ENCODE measurements at places on chromosomes 3 and 15.

GRCh38 chr3:57961177-57961827, 46.9 kb upstream of the FLNB start:
- H3K27me3 ChIP-seq = no peaks in the 10 kb centered on the region
- no peak overlapping the region for H3K27ac ChIP-seq
- H3K4me1 ChIP-seq = peaks cover 11% of the 10 kb centered on the region
- DNase-seq = no peak
- no peaks in the 10 kb centered on the region for H3K36me3 ChIP-seq

DNA sequence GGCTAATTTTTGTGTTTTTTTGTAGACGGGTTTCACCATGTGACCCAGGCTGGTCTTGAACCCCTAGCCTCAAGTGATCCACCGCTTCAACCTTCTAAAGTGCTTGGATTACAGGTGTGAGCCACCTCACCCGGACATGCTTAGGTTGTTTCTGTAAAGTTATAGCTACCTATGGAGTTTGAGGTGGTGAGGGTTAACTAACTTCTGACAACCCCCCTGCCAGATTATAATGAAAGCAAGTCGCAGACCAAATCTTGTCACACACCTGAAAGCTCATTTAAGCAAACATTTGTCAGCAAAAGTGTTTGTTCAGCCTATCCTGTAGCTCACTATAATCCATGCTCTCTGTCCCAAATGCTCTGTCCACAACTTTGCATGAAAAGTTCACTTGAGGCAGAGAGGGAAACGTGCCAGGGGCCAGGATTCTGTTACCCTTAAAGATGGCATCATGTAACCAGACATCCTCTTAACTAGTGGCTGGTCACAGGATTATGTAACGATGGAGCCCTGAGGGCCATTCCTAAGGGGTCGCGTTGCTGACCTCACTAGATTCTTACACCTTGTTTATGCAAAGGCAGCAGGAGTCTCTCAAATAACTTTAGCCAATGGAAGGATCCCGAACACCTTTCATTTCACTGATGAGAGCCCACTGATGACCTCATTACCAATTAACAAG, 24.1 kb upstream of the SENP5 start:
- no peak overlapping the region for H3K4me3 ChIP-seq
- H3K27ac ChIP-seq = no peak overlapping the region
- no peak for DNase-seq
- no peaks in the 10 kb centered on the region for H3K27me3 ChIP-seq
- H3K4me1 ChIP-seq = no peaks in the 10 kb centered on the region

DNA sequence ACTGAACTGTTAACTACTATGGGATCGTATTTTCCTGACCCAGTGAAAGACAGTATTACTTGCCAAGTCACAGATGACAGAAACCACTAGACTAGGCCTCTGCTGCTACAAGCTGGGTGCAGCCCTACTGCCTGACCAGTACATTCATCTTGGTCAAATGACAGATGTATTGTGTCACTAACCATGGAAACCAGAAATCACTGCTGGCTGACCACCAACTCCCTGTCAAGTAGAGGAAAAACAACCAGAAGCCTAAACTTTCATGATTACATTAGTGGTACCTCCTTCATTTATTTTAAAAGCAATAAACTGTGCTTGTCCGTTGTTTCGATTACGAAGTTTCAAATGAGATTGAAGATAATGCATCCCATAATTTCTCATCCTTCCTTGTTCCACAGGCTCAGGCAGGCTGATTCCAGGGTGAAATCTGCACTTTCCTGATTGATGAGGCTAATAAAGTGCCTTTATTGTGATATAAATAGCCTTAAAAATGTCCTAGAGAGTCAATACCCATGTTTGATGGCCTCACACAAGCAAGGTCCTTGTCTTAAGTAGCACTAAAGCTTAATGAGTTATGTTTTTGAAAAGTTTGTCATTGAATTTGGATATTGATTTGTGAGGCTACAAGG, 309.7 kb downstream of the LSAMP start:
- no peak for DNase-seq
- no peak overlapping the region for H3K4me3 ChIP-seq
- no peak overlapping the region for H3K27ac ChIP-seq
- H3K27me3 ChIP-seq = no peaks in the 10 kb centered on the region
- no peaks in the 10 kb centered on the region for H3K36me3 ChIP-seq
- no peaks in the 10 kb centered on the region for H3K4me1 ChIP-seq

- H3K36me3 ChIP-seq = no peaks in the 10 kb centered on the region
- H3K4me1 ChIP-seq = no peaks in the 10 kb centered on the region
- H3K27me3 ChIP-seq = no peaks in the 10 kb centered on the region
- H3K4me3 ChIP-seq = no peak overlapping the region
- DNase-seq = no peak
- no peak overlapping the region for H3K27ac ChIP-seq
Measured at GRCh38 chr3:42820746-42821051, 11.5 kb downstream of the ACKR2 start.

- peaks cover 42% of the 10 kb centered on the region for H3K27me3 ChIP-seq
- H3K27ac ChIP-seq = no peak overlapping the region
- no peak for DNase-seq
- no peak overlapping the region for H3K4me3 ChIP-seq
Measured at GRCh38 chr15:67836955-67837354, 2.9 kb downstream of the RNU6-1 start.

DNA sequence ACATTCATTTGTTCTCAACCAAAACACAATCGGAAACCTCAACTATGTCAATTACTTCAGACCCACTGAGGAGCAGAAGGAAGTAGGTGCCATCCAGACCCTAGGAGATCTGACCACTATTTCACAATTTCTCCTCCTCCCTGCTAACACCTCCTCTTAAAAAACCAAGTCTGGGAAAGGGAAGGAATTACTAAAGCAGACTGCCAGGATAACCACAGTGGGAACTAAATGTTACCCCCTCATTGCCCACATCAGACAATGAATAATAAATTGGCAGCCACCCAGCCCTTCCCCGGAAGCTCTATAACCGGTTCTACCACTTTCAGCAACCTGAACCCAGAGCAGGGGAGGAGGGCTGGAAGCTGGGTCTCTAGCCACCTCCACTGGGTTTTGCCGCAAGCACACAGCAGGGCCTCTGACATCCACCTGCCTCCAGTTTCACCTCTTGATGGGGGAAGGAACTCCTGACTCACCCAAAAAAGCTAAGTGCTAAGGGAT, 17.6 kb downstream of the C15orf62 start:
- no peaks in the 10 kb centered on the region for H3K27me3 ChIP-seq
- peaks cover 33% of the 10 kb centered on the region for H3K4me1 ChIP-seq
- DNase-seq = peak; percentile 83
- peak overlapping the region; percentile 50 for H3K27ac ChIP-seq

DNA sequence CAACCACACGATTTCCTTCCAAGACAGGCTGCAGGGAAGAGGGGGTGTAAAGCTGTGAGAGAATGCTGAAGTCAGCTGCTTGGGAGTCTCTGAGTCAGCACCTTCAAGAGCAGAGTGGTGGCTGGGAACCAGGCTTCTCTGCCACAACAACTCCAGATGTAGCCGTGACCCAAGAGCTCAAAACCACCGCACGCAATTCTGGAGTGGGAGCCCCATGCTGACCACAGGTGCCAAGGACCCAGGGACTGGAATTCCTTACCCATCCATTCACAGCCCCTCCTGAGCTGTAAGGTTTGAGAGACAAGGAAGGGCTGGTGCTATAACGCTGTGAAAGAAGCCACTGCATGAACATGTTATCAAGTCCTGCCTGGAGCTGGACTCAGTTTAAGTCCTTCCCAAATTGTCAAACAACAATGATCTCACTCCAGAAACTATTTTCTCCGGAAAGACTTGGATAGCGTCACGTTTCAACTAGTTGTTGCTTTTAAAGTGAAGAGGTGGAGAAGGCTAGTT, 61.4 kb downstream of the UMPS start:
- no peak for DNase-seq
- no peak overlapping the region for H3K4me3 ChIP-seq
- no peak overlapping the region for H3K27ac ChIP-seq
- no peaks in the 10 kb centered on the region for H3K27me3 ChIP-seq

DNA sequence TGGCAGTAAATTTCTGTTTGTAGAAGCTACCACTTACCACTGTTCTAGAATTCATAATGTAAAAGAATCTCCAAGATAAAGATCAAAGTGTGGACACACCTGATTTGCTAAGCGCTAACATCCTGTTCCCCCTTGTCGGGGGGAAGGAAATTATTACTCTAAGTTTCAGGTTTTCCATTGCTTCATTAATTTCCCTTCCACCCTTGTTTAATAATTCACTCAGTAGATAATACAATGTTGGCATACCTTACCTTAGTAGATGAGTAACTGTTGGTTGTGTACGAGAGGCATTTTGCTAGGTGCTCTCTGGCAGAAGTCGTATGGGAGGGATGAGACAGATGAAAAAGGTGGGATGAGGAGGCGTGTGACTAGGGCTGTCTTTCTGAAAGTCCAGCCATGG, 641.2 kb upstream of the ARRDC4 start:
- no peaks in the 10 kb centered on the region for H3K4me1 ChIP-seq
- H3K4me3 ChIP-seq = no peak overlapping the region
- no peak for DNase-seq
- H3K36me3 ChIP-seq = no peaks in the 10 kb centered on the region

- H3K27me3 ChIP-seq = no peaks in the 10 kb centered on the region
- peak; percentile 72 for DNase-seq
- H3K4me3 ChIP-seq = no peak overlapping the region
- H3K36me3 ChIP-seq = no peaks in the 10 kb centered on the region
Measured at GRCh38 chr15:57561041-57561711, 30.5 kb upstream of the MYZAP start.

- no peaks in the 10 kb centered on the region for H3K36me3 ChIP-seq
- H3K27me3 ChIP-seq = no peaks in the 10 kb centered on the region
- no peak overlapping the region for H3K27ac ChIP-seq
- H3K4me1 ChIP-seq = no peaks in the 10 kb centered on the region
- no peak overlapping the region for H3K4me3 ChIP-seq
Measured at GRCh38 chr3:175108613-175109151, 249.5 kb downstream of the NAALADL2 start.

DNA sequence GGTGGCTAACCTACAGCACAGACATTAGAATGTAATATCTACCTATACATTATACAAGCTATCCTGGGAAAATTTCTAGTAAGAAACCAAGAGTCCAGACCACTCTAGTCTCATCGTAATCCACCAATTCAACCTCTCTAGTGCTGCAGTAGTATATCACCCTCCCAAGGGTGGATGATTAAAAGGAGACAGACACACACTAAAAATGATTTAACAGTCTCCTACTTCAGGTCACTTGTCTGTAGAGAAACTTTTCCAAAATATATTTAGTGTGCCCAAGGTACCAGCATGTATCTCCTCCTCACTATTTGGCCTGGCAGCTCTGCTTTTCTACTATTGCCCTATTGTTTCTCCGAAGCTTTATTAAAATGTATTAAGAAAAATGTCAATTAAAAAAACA, 45.0 kb downstream of the ZBTB20 start:
- H3K36me3 ChIP-seq = peaks cover 8% of the 10 kb centered on the region
- H3K4me1 ChIP-seq = peaks cover 40% of the 10 kb centered on the region
- no peaks in the 10 kb centered on the region for H3K27me3 ChIP-seq
- H3K4me3 ChIP-seq = no peak overlapping the region

GRCh38 chr3:169071003-169071402, 592.5 kb downstream of the MECOM start:
- no peak overlapping the region for H3K27ac ChIP-seq
- no peaks in the 10 kb centered on the region for H3K27me3 ChIP-seq
- H3K4me1 ChIP-seq = no peaks in the 10 kb centered on the region
- DNase-seq = no peak

- DNase-seq = no peak
- H3K27ac ChIP-seq = peak overlapping the region; percentile 97
- H3K4me3 ChIP-seq = peak overlapping the region; percentile 96
- peaks cover 35% of the 10 kb centered on the region for H3K36me3 ChIP-seq
- H3K27me3 ChIP-seq = no peaks in the 10 kb centered on the region
- peaks cover 53% of the 10 kb centered on the region for H3K4me1 ChIP-seq
Measured at GRCh38 chr3:150602426-150603152, 532 bp upstream of the SELENOT start.

GRCh38 chr3:111786922-111787321, 72.1 kb upstream of the PHLDB2 start:
- H3K4me1 ChIP-seq = no peaks in the 10 kb centered on the region
- no peaks in the 10 kb centered on the region for H3K36me3 ChIP-seq
- DNase-seq = no peak
- H3K27me3 ChIP-seq = no peaks in the 10 kb centered on the region

- H3K4me1 ChIP-seq = no peaks in the 10 kb centered on the region
- no peaks in the 10 kb centered on the region for H3K27me3 ChIP-seq
- no peaks in the 10 kb centered on the region for H3K36me3 ChIP-seq
Measured at GRCh38 chr3:15476378-15476777, 45.1 kb downstream of the COLQ start.

GRCh38 chr15:43955140-43955539, 128.3 kb downstream of the WDR76 start:
- H3K4me3 ChIP-seq = no peak overlapping the region
- no peaks in the 10 kb centered on the region for H3K36me3 ChIP-seq
- H3K27me3 ChIP-seq = peaks cover 14% of the 10 kb centered on the region
- no peak overlapping the region for H3K27ac ChIP-seq
- no peak for DNase-seq

DNA sequence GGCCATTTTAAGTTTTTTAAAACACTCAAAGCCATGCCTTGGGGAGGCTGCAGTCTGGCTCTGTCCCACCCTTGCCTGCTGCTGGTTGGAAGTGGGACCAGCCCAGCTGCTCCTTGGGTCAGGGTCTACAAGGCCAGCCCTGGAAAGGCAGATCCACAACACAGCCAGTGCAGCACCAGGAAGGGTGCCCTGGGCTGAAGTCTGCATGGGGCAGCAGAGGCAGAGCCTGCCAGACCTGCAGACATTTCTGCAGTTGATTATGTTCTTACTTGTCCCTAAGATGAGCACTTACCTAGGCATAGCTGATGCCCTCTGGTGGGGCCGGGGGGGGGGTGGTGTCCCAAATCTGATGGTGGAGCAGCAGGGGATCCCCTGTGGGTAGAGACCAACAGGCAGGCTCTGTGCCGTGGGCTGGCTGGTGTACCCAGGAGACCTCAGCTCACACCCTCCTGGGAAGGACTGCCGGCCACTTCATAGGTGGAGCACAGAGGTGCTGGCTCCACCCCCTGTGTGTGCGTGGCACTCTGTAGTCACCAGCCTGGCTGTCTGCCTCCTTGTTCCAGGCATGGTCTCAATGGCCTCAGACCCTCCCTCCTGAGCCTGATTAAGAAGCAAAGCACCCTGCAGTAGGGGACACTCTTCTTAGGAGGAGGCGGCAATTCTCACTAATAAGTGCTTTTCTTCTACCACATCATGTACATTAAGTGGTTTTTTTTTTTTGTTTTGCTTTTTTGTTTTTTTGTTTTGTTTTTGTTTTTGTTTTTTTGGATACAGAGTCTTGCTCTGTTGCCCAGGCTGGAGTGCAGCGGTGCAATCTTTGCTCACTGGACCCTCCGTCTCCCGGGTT, 97.4 kb upstream of the KLF13 start:
- peaks cover 5% of the 10 kb centered on the region for H3K4me1 ChIP-seq
- no peaks in the 10 kb centered on the region for H3K36me3 ChIP-seq
- no peak overlapping the region for H3K27ac ChIP-seq
- no peak overlapping the region for H3K4me3 ChIP-seq

GRCh38 chr15:25611603-25612002, 172.8 kb upstream of the UBE3A start:
- H3K36me3 ChIP-seq = no peaks in the 10 kb centered on the region
- H3K27me3 ChIP-seq = peaks cover 6% of the 10 kb centered on the region
- no peaks in the 10 kb centered on the region for H3K4me1 ChIP-seq
- no peak overlapping the region for H3K27ac ChIP-seq
- H3K4me3 ChIP-seq = no peak overlapping the region

- peaks cover 58% of the 10 kb centered on the region for H3K4me1 ChIP-seq
- peak; percentile 61 for DNase-seq
- H3K27ac ChIP-seq = peak overlapping the region; percentile 65
- no peak overlapping the region for H3K4me3 ChIP-seq
Measured at GRCh38 chr15:51864408-51865056, 35.1 kb downstream of the TMOD3 start.

- no peak overlapping the region for H3K4me3 ChIP-seq
- H3K27ac ChIP-seq = no peak overlapping the region
- H3K36me3 ChIP-seq = no peaks in the 10 kb centered on the region
- H3K27me3 ChIP-seq = peaks cover 16% of the 10 kb centered on the region
Measured at GRCh38 chr15:25468611-25469010, 29.8 kb upstream of the UBE3A start.

Data from activated naive CD4-positive, alpha-beta T cell treated with anti-CD3 and anti-CD28 coated beads for 36 hours (primary cell).